Activated CD4-positive, alpha-beta T cell treated with anti-CD3 and anti-CD28 coated beads for 1 hour (primary cell): ENCODE measurements at places on chromosomes 11 and 22.

GRCh38 chr22:22037740-22038139, 55.2 kb upstream of the TOP3B start:
- DNase-seq: no peak

- DNase-seq: no peak
Observed at GRCh38 chr11:66639066-66639813, 737 bp downstream of the RBM4 start.

DNA sequence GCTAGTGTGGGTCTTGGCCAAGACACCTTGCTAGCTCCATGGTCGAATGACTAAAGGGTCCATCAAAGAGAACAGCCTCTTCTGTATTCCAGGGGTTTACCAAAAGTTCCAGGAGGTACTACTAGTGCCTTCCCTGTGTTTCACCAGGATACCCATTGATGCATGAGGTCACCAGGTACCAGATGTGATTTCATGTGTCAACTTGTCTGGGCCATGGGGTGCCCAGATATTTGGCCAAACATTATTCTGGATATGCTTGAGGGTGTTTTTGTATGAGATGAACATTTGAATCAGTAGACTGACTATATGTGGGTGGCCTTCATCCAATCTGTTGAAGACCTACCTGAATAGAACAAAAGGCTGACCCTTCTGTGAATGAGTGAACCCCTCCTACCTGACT, 92.8 kb downstream of the GALNT18 start:
- no peak for DNase-seq

GRCh38 chr11:134485316-134485715, 73.3 kb upstream of the B3GAT1 start:
- no peak for DNase-seq
